Aortic smooth muscle cell (primary cell): ENCODE measurements at places on chromosomes 4 and X. TPM values are rescaled to one million over a fixed set of nuclear protein-coding genes. Genes with fewer than 3 reads are reported as not detected.

The RRH gene
- 0.13 TPM in 1 of 2 replicates, not detected in the other for total RNA-seq

The DDIT4L gene
- 0.92 and 5.2 TPM in 2 replicates for total RNA-seq

The P2RY10 gene
- total RNA-seq, result not detected in 2 replicates

The KDR gene
- total RNA-seq, result 15.1 and 18.2 TPM in 2 replicates

The ZAR1 gene
- total RNA-seq, result 0.06 TPM in 1 of 2 replicates, not detected in the other

The GPR50 gene
- not detected in 2 replicates for total RNA-seq

The CXCL11 gene
- under 0.01 TPM in 1 of 2 replicates, not detected in the other for total RNA-seq

The GPR34 gene
- total RNA-seq, result not detected in 2 replicates

The CD40LG gene
- total RNA-seq, result not detected in 2 replicates

The ITM2A gene
- 0.13 and 1.4 TPM in 2 replicates for total RNA-seq

The ATP7A gene
- 18.2 and 20.3 TPM in 2 replicates for total RNA-seq

The CXXC4 gene
- total RNA-seq, result not detected in 2 replicates

The RAI2 gene
- total RNA-seq, result 1.6 and 3.0 TPM in 2 replicates

The SPIN2A gene
- 0.53 and 0.56 TPM in 2 replicates for total RNA-seq

The XAGE2 gene
- total RNA-seq, result not detected in 2 replicates

The SPANXC gene
- not detected in 2 replicates for total RNA-seq

The ZCCHC13 gene
- not detected in 2 replicates for total RNA-seq

The ASB9 gene
- 1.6 and 2.6 TPM in 2 replicates for total RNA-seq

The AFM gene
- not detected in 2 replicates for total RNA-seq

The STARD8 gene
- 3.2 and 3.3 TPM in 2 replicates for total RNA-seq

The RIBC1 gene
- total RNA-seq, result 0.79 and 0.93 TPM in 2 replicates

The SOWAHB gene
- under 0.01 TPM in 1 of 2 replicates, not detected in the other for total RNA-seq

The INPP4B gene
- total RNA-seq, result 47.8 and 51.9 TPM in 2 replicates

The HTR2C gene
- total RNA-seq, result not detected in 2 replicates

The GPR119 gene
- total RNA-seq, result not detected in 2 replicates

The ANK2 gene
- 226 and 261 TPM in 2 replicates for total RNA-seq

The SLC10A7 gene
- total RNA-seq, result 8.3 and 10.1 TPM in 2 replicates

The TASL gene
- total RNA-seq, result not detected in 2 replicates

The F9 gene
- total RNA-seq, result not detected in 2 replicates

The FAM236A gene
- not detected in 2 replicates for total RNA-seq

The HPGDS gene
- total RNA-seq, result not detected in 2 replicates

The SEPTIN6 gene
- total RNA-seq, result 4.2 TPM in 2 replicates

The ZNF630 gene
- 1.1 TPM in 2 replicates for total RNA-seq

The NDNF gene
- 0.25 TPM in 1 of 2 replicates, not detected in the other for total RNA-seq

The SLC9A6 gene
- 22.4 and 24.3 TPM in 2 replicates for total RNA-seq

The GLUD2 gene
- 2.9 and 8.9 TPM in 2 replicates for total RNA-seq

The BMPR1B gene
- 2.2 and 5.5 TPM in 2 replicates for total RNA-seq

The TMPRSS11E gene
- not detected in 2 replicates for total RNA-seq

The HHIP gene
- 2.2 and 6.2 TPM in 2 replicates for total RNA-seq

The SPANXN4 gene
- total RNA-seq, result not detected in 2 replicates

The BEX3 gene
- 344 and 392 TPM in 2 replicates for total RNA-seq

The BBS12 gene
- total RNA-seq, result 5.0 and 6.2 TPM in 2 replicates

The CCNB3 gene
- 0.12 and 0.26 TPM in 2 replicates for total RNA-seq

The MAGED4 gene
- 0.92 and 2.0 TPM in 2 replicates for total RNA-seq

The RNF150 gene
- 0.13 and 0.25 TPM in 2 replicates for total RNA-seq

The NOX1 gene
- not detected in 2 replicates for total RNA-seq

The PNMA5 gene
- total RNA-seq, result not detected in 2 replicates

The PNMA6F gene
- total RNA-seq, result not detected in 2 replicates

The RPL34 gene
- 716 and 885 TPM in 2 replicates for total RNA-seq

The NSUN7 gene
- 0.12 TPM in 1 of 2 replicates, not detected in the other for total RNA-seq

The NHS gene
- total RNA-seq, result 6.8 and 7.5 TPM in 2 replicates

The PCDH10 gene
- 26.4 and 50.9 TPM in 2 replicates for total RNA-seq

The ASMT gene
- not detected in 2 replicates for total RNA-seq

The CSN2 gene
- not detected in 2 replicates for total RNA-seq

The MAGEA9B gene
- total RNA-seq, result 0.06 TPM in 1 of 2 replicates, not detected in the other
